ENCODE measurements at places on chromosomes 11 and 22.

DNA sequence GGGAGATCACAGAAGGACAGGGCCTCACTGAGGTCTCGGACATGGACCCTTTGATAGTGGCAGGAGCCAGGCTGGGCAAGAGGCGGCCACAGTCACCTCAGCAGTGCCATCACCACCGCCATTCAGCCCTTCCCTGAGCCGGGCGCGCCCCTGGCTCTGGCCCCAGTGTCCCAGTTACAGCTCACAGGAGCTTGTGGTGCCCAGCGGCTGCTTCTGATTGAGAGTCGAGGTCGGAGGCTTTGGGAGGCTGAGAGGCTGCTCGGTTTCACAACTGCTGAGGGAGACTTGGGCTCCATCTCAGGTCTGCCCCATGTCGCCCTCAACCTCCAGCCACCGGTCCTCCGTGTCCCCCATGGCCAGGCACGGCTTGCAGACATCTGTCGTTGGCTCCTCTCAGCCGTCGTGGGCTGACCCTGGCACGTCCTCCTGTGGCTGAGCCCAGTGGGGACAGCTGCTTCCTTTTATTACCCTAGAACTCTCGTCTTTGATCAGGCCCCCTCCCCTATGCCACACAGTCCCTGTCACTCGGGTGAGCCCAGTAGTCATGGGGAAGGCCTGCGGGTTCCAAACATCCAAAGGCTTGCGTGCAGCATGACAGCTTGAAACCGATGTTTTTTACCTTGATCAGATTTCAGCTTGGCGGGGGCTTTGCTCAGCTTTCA is 28.4 kb upstream of the PPP6R3 start:
- no peak for DNase-seq

DNA sequence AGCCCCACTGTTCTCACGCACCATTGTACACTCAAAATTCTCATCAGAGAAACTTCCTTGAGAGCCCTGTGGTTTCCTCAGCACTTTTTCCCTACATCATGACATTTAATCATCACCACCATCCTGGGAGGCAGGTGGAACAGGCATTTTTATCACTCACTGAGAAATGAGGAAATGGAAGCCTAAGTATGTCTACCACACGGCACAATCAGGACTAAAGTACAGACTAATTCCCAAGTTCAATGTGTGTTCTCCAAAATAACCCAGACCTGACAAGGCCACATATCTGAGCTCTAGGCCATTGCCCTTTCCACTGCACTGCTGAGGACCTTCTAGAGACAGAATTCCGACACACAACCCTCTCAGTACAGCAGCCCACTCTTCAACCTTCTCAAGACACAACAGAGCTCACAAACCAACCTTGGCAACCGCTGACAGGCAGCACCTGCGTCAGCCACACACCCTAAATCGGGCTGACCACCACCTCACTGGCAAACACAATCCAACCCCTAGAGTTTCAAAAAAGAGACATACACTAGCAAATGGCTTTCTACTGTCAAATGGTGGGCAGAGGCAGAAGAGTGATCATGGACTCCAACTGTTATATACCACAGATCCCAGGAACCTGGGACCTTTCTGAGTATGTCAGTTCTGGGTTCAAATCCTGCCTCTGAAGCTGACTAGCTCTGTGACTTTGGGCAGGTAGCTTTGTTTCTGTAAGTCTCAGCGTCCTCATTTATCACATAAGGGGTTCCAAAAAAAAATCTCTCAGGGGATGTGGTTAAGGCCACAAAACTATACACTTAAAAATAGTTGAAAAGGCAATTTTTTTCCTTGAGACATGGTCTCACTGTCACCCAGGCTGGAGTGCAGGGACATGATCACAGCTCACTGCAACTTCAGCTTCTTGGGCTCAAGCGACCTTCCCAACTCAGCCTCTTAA is 16.3 kb downstream of the SMCO4 start:
- no peak for DNase-seq

GRCh38 chr11:119912229-119912628 is 183.2 kb upstream of the NECTIN1 start:
- no peak for DNase-seq

DNA sequence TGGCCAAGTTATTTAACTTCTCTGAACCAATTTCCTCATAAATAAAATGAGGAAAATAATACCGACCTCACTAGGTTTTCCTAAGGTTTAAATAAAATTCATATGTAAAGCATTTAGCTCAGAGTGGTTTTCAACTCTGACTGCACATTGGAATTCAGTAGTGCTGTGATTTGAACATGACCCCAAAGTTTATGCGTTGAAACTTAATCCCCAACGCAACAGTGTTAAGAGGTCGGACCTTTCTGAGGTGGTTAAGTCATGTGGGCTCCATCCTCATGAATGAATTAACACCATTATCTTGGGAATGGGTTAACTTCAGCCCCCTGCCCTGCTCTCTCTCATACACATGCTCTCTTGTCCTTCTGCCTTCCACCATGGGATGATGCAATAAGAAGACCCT is 322.2 kb downstream of the AASDHPPT start:
- DNase-seq = no peak

GRCh38 chr22:38974170-38974825 is 7.8 kb upstream of the APOBEC3B start:
- DNase-seq = no peak

- no peak for DNase-seq
Observed at GRCh38 chr11:10514202-10514601, 26.8 kb downstream of the RNF141 start.

- no peak for DNase-seq
Observed at GRCh38 chr11:72232260-72233055, 7.9 kb downstream of the INPPL1 start.
